ENCODE measurements at places on chromosomes 4 and X.

- DNase-seq = no peak
Observed at GRCh38 chr4:40607221-40607620, 22.4 kb downstream of the RBM47 start.

DNA sequence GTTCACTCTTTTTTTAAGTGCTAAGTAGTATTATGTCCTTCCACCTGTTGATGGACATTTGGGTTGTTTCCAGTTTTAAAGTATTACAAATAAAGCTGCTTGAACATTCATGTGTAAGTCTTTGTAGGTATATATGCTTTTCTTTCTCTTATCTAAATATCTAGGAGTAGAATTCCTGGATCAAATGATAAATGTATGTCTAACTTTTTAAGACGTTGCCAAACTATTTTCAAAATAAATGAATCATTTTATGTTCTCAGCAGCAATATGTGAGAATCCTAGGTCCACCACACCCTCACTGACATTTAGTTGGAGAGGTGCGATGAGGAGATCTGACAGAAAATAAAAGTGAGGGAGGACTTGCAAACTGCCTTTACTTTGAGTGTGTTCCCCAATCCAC, 291.7 kb upstream of the UGT8 start:
- no peak for DNase-seq

- no peak for DNase-seq
Observed at GRCh38 chr4:26281881-26282280, 38.9 kb upstream of the RBPJ start.

DNA sequence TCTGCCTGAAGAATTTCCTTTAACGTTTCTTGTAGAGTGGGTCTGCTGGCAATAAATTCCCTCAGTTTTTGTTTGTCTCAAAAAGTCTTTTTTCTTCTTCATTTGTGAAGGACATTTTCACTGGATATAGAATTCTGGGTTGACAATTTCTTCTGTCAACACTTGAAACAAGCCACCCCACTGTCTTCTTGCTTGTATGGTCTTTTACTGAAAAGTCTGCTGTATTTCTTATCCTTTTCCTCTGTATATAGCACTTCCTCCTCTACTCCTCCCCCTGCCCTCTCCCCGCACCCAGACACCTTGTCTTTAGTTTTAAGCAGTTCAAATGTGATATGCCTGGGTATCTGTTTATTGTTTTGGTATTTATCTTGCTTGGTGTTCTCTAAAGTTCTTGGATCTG, 23.3 kb downstream of the SLC9A7 start:
- DNase-seq = no peak

- no peak for DNase-seq
Observed at GRCh38 chr4:2433609-2434350, 15.0 kb downstream of the CFAP99 start.
